Stimulated activated CD4-positive, alpha-beta T cell treated with anti-CD3 and anti-CD28 coated beads, Interleukin-4, amount 100 ng/mL, for 24 hours (primary cell): ENCODE measurements at places on chromosomes 6 and 20.

- DNase-seq: no peak
These were observed 11.9 kb downstream of the NT5E start for GRCh38 chr6:85461798-85462170.

GRCh38 chr20:64160526-64161355 is 3.5 kb upstream of the MYT1 start:
- no peak for DNase-seq

DNA sequence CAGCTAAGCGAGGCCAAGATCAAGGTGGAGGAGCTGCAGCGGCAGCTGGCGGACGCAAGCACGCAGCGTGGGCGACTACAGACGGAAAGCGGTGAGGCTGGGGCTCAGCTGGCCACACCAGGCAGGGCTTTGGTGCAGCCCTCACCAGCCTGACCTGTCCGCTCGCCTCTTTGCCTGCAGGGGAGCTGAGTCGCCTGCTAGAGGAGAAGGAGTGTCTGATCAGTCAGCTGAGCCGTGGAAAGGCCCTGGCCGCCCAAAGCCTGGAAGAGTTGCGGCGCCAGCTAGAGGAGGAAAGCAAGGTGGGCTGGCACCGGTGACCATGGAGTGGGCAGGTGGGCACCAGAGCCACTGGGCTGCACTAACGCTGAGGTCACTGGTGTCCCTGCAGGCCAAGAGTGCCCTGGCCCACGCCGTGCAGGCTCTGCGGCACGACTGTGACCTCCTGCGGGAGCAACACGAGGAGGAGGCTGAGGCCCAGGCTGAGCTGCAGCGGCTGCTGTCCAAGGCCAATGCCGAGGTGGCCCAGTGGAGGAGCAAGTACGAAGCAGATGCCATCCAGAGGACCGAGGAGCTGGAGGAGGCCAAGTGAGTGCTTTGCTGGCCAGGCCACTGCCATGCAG is 42.8 kb downstream of the MYH7B start:
- no peak for DNase-seq

- DNase-seq: no peak
These were observed 172.2 kb upstream of the HEY2 start for GRCh38 chr6:125577124-125577662.

DNA sequence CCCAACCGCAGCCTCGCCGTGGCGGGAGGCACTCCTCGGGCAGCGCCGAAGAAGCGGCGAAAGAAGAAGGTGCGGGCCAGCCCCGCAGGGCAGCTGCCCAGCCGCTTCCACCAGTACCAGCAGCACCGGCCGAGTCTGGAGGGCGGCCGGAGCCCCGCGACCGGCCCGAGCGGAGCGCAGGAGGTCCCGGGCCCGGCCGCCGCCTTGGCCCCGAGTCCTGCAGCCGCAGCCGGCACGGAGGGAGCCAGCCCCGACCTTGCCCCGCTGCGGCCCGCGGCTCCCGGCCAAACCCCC is 525 bp downstream of the PNRC1 start:
- no peak for DNase-seq

DNA sequence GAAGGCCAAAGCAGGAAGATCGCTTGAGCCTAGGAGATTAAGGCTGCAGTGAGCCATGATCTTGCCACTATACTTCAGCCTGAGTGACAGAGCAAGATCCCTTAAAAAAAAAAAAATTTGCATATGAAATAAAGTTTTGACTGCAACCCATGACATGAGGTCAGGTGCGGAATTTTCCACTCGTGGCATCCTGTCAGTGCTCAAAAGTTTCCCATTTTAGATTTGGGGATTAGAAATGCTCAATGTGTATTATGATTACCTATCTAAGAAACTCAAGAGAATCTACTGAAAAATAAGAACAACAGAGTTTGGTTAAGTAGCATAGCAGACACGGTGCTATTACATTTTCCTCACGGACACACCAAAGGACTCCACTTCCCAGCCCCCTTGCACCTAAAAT is 11.7 kb downstream of the SLC23A2 start:
- DNase-seq: no peak

DNA sequence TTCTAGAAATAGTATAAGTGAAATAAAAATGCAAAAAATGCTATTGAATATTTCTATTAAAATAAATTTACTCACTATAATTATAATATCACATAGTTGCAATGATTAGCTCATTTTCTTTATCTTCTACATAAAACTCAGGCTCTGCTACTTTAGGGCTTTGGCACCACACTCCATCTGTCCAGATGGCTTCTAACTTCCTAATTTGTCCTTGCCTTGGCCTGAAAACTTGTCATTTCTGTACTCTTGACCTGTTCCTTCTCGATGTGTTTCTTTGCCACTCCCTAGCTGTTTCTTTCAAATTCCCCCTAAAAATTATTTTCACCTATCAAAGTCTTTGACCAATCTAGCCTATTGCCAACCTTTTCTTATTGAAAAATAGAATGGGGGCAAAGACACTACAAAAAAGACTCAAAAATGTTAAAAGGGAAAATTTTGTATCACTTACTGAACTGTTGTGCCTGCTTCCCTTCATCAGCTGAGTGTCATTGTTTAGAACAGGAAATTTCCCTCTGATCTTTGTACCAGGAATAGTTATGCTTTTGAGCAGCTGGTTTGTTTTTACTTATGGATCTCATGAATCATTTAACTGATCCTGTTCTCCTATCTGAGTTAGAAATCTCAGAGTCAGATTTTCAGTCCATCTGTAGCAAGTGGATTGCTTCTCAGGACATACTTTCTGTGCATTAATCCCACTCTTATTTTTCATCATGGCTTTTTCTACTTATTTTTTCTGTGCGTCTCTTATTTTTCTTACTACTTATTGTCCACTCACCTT is 279.2 kb upstream of the CNR1 start:
- DNase-seq: no peak

GRCh38 chr20:62887152-62887859 is 25.7 kb upstream of the TCFL5 start:
- DNase-seq: no peak

GRCh38 chr6:139480356-139481165 is 106.1 kb upstream of the CITED2 start:
- no peak for DNase-seq

DNA sequence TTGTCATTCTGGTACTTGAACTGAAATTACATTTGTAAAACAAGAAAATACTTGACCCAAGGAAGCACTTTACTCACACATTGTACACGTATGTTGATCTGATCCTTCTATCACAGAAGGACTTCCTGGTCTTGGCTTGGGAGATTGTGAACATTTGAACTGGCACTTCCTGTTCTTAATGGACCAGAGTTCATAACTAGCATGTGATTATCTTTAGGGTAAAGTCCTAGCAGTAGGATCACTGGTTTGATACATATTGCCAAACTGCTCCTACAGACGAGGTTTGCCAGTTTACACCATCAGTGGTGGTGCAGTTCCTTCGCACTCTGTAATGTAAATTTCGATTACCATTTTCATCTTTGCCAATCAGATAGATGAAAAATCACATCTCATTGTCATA is 12.7 kb downstream of the HECA start:
- DNase-seq: no peak

- DNase-seq: no peak
These were observed 49.8 kb upstream of the ADTRP start for GRCh38 chr6:11828262-11828870.

DNA sequence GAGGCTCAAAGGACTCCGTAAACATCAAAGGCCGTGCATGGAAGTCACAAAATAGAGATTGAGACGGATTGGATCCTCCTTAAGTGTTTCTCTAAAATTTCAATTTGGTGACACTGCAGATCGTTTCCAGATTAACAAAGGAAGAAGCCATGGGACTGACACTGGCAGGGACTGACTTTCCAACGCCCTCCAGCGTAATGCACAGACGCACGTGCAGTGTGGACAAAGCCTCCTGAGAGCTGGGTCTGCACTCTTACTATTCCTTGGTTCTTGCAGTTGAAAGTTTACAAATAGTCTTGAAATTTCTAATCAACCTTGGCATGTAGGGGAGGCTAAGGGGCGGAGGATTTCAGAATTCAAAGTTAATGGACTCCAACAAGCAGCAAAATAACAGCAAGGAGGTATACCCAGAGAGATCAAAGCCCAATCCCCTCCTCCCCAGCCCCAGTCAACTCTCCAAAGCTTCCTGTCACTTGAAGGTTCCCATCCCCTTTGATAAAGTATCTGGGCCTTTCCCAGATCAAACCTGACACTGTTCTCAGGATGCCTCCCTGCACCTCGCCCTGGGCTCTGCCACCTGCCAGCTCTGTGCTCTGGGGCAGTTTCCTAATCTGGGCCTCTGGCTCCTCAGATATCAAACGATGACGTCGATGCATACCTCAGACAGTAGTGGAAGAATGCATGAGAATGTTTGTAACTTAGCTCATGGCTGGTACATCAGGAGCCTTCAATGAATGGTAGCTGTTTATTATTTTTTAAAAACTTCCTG is 106.5 kb upstream of the TRAF3IP2 start:
- no peak for DNase-seq

DNA sequence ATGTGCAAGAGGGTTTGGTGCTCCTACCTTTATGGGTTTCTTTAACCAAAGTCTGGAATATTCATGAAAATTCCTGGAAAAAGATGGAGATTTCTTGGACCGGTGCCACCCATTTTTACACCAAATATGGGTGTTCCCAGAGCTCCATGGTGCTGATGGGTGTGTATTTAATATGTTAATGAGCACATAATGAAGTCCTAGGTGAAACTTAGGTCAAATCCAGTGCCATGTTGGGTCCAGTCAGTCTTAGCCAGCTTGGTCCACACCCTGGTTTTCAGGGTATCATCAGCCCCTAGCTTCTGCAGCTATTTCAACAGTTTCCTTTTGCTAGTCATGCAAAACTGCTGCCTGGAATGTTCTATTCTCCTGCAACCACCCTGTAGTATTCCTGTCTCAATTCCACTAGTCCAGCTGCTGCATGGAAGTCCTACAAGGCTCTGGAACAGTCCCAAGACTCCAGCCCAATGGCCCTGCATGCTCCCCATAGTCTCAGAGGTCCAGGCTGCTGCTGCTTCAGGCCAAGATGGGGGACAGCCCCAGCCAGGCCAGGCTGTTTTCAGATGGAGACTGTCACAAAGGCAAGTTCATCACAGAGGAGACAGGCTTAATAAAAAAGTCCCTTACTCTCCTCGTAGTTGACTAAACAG is 31.8 kb downstream of the CST9L start:
- no peak for DNase-seq

- DNase-seq: no peak
These were observed 4.1 kb upstream of the SIRPG start for GRCh38 chr20:1661542-1662299.

DNA sequence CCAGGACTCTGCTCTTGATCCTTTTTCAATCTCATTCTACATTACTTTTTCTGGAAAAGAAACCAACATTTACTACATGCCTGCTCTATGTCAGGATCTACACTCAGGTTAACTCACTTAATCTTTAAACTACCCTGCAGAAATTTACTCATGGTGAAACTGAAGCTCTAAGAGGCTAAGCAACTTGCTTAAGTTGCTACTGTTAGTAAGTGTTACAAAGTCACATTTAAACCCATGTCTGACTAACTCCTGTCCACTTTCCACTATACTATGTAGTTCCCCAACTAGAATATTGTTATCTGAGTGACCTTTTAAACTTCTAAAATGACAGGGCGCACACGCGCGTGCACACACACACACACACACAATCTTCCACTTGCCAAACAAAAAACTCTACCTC is 5.0 kb downstream of the CEP162 start:
- DNase-seq: no peak

DNA sequence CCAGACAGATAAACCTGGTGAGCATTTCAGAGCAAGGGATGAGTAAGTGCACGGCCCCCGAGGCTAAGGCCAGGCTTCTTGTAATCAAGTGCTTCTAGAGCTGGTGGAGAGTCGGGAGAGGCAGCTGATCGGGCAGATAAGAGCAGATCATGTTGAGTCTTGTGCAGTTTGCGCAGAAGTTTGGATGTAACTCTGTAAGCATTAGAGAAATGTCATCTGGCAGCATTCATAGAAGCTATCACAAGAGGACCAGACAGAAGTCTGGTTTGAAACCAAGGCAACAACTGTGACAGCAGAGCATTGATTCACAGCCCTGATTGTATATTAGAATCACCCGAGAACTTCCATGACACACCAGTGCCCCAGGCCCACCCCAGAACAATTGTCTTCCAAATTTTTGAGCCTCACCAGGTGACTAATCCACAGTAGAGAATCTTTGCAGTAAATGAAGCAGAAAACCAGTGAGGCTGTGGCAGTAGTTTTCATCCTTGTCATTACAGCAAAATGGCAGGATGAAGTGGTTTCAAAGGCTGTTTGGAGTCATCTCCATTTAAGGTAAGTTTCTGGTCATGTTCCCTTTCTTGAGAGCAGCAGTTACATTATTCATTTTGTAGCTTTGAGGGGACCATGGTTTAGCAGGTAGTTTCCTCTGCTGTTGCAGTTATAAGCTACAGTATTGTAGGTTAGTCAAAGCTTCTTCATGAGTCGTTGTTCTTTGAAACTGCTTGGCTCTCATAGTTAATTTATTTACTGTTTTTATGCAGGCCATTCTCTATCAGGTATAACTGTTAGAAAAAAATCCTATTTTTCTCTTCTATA is 84.1 kb downstream of the RNF217 start:
- DNase-seq: no peak

DNA sequence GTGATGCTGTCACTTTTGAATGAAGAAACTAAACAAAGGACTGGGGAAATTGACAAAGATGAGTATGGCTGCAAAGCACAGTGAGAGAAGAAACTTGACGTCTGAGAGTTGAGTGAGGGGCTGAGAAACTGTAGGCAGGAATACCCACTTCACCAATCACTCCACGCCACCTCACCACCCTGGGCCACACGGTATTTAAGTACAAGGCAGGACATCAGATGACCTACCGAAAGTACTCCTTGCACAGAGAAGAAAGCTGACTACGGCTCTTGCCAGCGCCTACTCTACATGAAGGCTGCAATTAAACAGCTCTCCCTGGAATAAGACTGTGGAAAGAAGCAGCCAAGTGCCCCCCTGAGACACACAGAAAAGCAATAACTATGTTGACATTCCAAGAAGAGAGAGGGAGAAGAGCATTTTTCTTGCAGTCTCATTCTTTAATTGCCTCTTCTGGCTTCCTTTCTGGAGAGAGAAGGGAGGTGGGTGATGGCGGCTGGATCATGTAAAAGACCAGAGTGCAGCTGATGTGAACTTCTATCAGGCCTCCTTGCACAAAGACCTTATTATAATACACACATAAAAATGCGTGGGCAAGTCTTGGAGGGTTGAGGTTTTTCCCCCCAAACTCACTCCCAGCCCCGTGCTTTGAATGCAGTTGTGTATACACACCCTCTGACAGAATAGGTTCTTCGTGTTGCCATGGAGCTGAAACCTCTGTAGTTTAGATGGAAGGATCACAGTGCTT is 44.6 kb downstream of the HIVEP2 start:
- peak; percentile 38 for DNase-seq

- DNase-seq: no peak
These were observed 71.2 kb upstream of the PDE7B start for GRCh38 chr6:135780326-135780725.
